Activated CD8-positive, alpha-beta T cell treated with anti-CD3 and anti-CD28 coated beads, Interleukin-2, amount 10 ng/mL, durations not matched to agents 7 days and 5 days (primary cell): ENCODE measurements at places on chromosomes 4 and X. TPM values are rescaled to one million over a fixed set of nuclear protein-coding genes. Genes with fewer than 3 reads are reported as not detected.

The HTN3 gene
- not detected for total RNA-seq

The MFAP3L gene
- 0.03 TPM for total RNA-seq

The COL4A5 gene
- not detected for total RNA-seq

The MPP1 gene
- total RNA-seq: 69.4 TPM

The SLC34A2 gene
- not detected for total RNA-seq

The DMRTC1 gene
- 0.18 TPM for total RNA-seq

The HERC3 gene
- total RNA-seq: 22.7 TPM

The ING2 gene
- 15.4 TPM for total RNA-seq

The YY2 gene
- total RNA-seq: 2.1 TPM

The TREX2 gene
- 3.6 TPM for total RNA-seq

The F9 gene
- not detected for total RNA-seq

The VCX3B gene
- total RNA-seq: not detected

- DNase-seq: no peak
Observed at GRCh38 chr4:119032921-119033685, 102.5 kb upstream of the MYOZ2 start.

GRCh38 chr4:6875431-6875831 lies 34.2 kb upstream of the TBC1D14 start:
- no peak for DNase-seq

DNA sequence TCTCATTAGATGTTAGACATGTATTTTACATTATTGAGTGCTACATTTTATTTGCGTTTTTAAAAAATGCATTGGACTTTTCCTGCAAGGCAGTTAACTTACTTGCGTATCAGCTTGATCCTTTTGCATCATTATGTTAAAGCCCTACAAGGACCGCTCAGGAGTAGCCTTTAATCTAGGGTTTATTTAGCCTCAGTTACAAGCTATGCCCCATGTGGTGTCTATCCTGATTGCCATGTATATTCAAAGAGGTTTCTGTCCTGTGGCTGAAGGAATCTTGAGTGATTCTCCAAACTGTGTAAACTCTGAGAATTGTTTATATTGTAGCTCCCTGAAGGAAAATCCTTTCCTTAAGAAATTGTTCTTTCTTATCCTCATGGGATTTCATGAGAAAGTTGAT lies 821.8 kb upstream of the AGA start:
- DNase-seq: no peak

DNA sequence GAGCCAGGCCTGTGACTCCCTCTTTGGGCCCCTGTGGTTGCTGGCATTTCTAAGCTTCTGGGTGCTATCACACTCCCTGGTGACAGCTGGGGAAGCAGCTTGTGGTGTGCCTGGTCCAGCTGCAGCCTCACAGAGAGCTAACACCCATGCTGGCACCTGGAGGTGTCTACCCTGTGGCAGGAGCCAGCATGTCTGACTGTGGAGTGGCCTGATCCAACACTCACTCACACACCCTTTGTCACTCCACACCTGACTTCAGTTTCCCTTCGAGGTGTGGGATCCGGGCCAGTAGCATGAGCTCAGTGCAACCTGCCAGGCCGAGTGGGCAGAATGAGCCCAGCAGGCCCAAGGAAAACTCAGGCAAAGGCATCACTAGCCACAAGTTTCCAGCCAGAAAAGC lies 67.5 kb downstream of the TECRL start:
- DNase-seq: no peak

DNA sequence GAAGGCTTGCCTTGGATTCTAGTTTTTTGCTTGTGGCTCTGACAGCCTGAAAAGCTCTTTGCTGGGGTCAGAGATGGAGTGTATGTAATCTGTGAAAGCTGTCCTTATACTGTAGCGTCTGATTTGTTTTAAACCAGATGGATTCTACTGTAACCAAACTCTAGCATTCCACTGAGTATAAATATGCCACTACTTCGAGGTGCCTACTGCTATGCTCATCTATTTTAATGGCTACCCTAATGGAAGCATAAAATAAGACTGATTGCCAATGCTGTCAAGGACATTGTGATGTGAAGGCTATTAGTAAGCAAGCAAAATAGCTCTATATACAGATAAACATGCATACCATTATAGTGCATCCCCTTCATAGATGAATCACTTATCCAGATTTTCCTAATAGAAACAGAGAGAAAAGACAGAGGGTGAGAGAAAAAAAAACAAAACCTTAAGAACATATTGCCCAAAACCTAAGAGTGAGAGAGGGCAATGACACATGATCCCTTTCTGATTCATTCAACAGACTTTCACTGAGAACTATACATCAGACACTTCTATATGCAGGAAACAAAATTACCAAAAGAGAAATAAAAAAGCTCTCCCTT lies 1025.8 kb upstream of the LCORL start:
- DNase-seq: no peak

- DNase-seq: no peak
Observed at GRCh38 chr4:137664046-137664387, 131.7 kb upstream of the PCDH18 start.

- no peak for DNase-seq
Observed at GRCh38 chr4:139817657-139818452, 152.2 kb downstream of the MGST2 start.

- no peak for DNase-seq
Observed at GRCh38 chrX:46637938-46638337, 64.4 kb downstream of the CHST7 start.

- DNase-seq: no peak
Observed at GRCh38 chr4:27717431-27717755, 856.8 kb downstream of the STIM2 start.

DNA sequence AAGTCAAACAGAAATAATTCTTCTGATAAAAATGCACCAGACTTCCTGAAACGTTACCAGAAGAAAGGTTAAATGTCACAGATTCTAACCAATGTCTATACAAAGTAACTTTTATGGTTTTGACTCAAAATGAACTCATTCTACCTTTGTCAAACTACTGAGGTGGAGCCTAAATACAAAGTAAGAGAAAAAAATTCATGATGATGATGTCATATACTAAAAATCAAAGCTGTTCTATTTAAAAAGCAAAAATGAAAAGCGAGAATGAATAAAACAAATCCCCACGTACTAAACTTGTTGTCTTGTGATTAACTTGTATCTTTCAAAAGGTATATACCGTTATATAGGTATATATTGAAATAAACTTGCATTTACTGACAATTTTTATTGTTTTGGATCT lies 21.7 kb downstream of the GNPDA2 start:
- DNase-seq: no peak

GRCh38 chrX:154695911-154696675 lies 42.7 kb upstream of the CTAG2 start:
- no peak for DNase-seq

DNA sequence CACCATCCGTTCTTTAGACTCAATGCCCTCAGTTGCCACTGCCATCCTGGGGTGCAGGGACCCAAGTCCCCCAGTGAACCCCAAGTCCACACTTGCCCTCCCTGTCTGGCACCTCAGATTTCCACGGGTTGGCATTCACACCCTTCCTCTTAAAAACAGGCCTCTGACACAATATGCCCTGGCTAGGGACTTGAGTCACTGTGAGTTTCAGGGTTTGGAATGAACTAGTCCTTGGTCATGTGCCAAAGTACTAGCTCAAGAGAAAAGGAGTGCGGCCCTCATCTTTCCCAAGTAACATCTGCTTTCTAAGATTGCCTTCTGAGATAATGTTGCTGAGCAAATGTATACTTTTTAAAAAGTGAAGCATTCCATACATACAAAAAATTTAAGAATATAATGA lies 134.0 kb downstream of the MID1 start:
- no peak for DNase-seq

- DNase-seq: no peak
Observed at GRCh38 chr4:47933840-47934239, 19.5 kb upstream of the NFXL1 start.

- DNase-seq: no peak
Observed at GRCh38 chrX:47209508-47210238, 8.8 kb upstream of the CDK16 start.

GRCh38 chrX:18931972-18932371 lies 51.9 kb downstream of the PHKA2 start:
- no peak for DNase-seq

DNA sequence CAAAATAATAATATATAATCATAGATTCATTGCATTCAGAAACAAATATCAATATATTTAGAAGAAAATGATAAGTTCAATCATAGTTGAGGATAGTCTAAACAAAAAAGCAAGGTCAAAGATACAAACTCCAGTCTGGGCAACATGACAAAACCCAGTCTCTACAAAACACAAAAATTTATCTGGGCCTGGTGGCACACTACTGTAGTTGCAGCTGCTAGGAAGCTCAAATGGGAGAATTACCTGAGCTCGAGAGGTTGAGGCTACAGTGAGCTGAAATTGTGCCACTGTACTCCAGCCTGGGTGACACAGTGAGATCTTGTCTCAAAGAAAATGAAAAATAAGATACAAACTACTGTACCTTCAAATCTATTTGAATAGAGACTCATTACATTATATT lies 52.7 kb upstream of the ANXA10 start:
- DNase-seq: no peak

- DNase-seq: peak; percentile 81
Observed at GRCh38 chrX:154546354-154547244, at the start of gene G6PD. TSS of gene G6PD (minus strand) at chrX:154546846. CDS start at chrX:154546155, 691 bp downstream.

GRCh38 chr4:24103434-24104157 lies 213.7 kb upstream of the PPARGC1A start:
- no peak for DNase-seq

DNA sequence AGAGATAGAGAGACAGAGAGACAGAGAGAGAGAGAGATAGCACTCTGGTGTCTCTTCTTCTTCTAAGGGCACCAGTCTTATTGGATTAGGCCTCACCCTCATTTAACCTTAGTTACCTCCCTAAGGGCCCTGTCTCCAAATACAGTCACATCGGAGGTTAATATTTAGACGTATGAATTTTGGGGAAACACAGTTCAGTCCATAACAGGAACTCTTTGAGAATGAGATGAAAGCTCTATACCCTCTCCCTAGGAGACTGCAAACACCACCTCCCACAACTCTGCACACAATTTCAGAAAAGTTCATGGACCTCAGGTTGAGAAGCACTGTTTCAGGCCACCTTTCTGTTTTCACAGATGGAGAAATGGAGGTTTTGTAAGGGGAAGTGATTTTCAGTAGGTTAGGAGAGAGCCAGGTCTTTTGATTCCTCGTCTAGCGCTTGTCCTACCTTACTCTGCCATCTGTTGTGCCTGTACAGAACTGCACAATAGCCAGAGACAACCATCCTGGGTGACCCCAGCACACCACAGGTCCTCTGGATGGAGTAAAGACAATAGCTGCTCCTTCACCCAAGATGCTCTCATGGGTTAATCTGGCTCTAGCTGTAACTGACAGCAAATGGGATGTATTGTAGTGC lies 16.9 kb upstream of the LOC101059915 start:
- DNase-seq: peak; percentile 65

GRCh38 chr4:128802680-128803628 lies 6.5 kb upstream of the JADE1 start:
- DNase-seq: no peak

DNA sequence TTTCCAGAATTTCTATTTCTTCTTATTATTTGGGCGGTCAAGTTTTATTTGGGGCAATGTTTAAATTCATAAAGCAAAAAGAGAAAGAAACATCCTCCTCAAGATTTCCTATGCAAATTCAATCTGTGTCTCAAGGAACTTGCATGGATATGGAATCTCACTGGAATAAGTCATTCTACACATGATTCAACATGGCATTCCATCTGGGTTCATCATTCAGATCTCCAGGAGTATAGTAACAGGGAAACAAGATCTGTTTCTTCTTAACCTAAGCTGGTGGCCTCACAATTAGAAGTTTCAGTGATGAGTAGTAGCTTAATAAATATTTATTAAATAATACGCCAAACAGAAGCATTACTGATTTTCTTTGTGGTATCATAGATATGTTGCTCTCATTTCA lies 19.8 kb downstream of the KLHL34 start:
- DNase-seq: no peak

GRCh38 chrX:50579955-50580354 lies 109.3 kb upstream of the DGKK start:
- DNase-seq: peak; percentile 32

DNA sequence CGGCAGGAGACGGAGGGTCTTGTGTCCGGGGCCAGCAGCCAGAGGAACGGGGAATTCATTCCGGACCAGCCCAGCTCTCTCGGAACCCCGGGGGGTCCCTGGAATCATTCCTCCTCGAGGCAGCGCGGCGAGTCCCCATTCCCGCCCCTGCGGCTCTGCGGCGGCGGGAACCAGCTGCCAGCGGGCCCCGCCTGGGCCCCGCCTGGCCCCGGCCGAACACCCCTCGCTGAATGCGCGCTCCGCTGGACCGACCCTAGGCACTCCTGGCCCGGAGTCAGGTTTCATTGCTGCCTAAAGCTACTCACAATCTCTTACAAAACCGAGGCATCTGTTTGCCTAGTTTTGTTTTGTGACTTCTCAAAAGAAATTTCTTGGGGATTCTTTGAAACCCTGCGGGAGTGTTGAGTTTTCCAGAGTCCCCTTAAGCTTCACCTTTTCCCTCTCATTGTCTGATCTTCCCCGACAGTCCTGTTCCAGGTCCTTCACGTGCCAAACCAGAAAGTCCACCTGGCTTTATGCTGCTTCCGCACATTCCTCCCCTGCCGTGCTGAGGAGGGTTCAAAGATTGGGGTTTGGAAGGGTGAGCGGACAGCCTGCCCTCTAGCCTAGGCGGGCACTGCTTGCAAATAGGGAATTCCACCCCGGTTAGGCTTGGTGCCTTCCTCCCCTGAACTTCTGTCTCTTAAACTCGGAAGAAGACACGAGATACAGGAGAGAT lies 789 bp downstream of the ARHGAP10 start:
- DNase-seq: no peak

DNA sequence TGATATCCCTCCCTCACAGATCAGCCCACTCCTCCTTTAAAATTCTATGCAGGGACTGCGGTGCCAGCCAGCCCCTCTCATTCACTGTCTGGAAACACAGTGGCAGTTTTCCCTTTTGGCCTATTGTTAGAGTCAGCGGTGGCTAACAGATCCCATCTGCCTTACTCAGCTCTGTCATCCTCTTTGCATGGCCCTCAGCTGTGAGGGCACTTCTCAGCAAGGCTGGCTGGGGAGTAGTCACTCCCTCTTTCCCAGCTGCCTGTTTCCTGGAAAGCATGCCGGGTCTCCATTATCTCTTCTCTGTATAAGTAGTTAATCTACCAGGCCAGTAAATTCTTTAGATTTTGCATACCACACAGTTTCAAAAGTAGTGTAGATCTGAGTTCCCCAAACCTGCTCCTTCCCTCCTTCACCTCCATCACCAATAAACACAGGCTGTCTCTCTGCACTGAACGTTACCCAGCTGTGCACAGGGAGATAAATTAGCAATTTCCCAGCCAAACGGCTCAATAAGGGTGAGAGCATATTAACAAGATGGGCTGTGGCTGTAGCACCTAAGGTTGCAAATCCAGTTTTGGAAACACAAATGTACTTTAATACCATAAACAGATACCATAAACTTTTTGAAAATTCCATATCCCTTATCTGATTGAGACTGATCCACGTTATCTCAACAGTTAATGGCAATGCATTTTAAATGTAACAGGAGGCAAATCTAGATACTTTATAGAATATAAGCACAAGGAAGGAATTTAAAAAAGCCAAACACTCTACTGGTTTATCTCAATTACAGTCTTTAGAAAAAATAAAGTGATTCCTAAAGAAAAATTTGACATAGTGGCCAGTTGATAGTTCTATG lies 229.3 kb downstream of the ANKRD50 start:
- DNase-seq: no peak
